ENCODE measurements at places on chromosomes 2 and 18. TPM values are rescaled to one million over a fixed set of nuclear protein-coding genes. Genes with fewer than 3 reads are reported as not detected.

Gene DLX1
- total RNA-seq, result not detected

Gene ALPI
- not detected for total RNA-seq

Gene UGT1A6
- 23.2 TPM for total RNA-seq

Gene C1QL2
- not detected for total RNA-seq

Gene TRABD2A
- total RNA-seq, result 0.72 TPM

Gene TNFRSF11A
- total RNA-seq, result 0.21 TPM

Gene SPEG
- 1.5 TPM for total RNA-seq

Gene TFCP2L1
- 18.5 TPM for total RNA-seq

Gene PDCD1
- 0.24 TPM for total RNA-seq

Gene MLPH
- 9.9 TPM for total RNA-seq

Gene TEX51
- not detected for total RNA-seq
